ENCODE measurements at places on chromosomes 13 and 19. TPM values are rescaled to one million over a fixed set of nuclear protein-coding genes. Genes with fewer than 3 reads are reported as not detected.

The CGB2 gene
- not detected for polyA plus RNA-seq

The CASP14 gene
- polyA plus RNA-seq, result 0.22 TPM

The SOHLH2 gene
- polyA plus RNA-seq, result 0.12 TPM

The CD209 gene
- 0.27 TPM for polyA plus RNA-seq

The CYP2A6 gene
- not detected for polyA plus RNA-seq

The AMER2 gene
- not detected for polyA plus RNA-seq

The RYR1 gene
- polyA plus RNA-seq, result 8.7 TPM

The LIN7B gene
- polyA plus RNA-seq, result 18.5 TPM

The C19orf38 gene
- polyA plus RNA-seq, result 0.20 TPM

The APC2 gene
- 0.10 TPM for polyA plus RNA-seq

The SIGLEC11 gene
- 0.11 TPM for polyA plus RNA-seq

The ADGRL1 gene
- 11.1 TPM for polyA plus RNA-seq

The SPTBN4 gene
- polyA plus RNA-seq, result 1.2 TPM

The CEACAM7 gene
- 96.6 TPM for polyA plus RNA-seq

The ZNF526 gene
- 3.6 TPM for polyA plus RNA-seq

The FREM2 gene
- 0.02 TPM for polyA plus RNA-seq

The IL12RB1 gene
- 0.40 TPM for polyA plus RNA-seq

The KLK10 gene
- polyA plus RNA-seq, result 223 TPM

All from esophagus (tissue), 2 donors.